ENCODE measurements at places on chromosomes 12 and 14. TPM values are rescaled to one million over a fixed set of nuclear protein-coding genes. Genes with fewer than 3 reads are reported as not detected.

Gene KRT3
- total RNA-seq = not detected

Gene KRT83
- total RNA-seq = not detected

Gene C12orf54
- total RNA-seq = not detected

Gene ZDHHC22
- total RNA-seq = not detected

Gene MYH6
- total RNA-seq = not detected

Gene SETD1B
- 4.8 TPM for total RNA-seq

Gene DNAJC22
- total RNA-seq = 2.1 TPM

Gene RNASE4
- total RNA-seq = 59.6 TPM

Gene PTHLH
- total RNA-seq = 1.6 TPM

Gene AICDA
- total RNA-seq = not detected

Gene FAIM2
- total RNA-seq = 3.7 TPM

Gene SRRM4
- not detected for total RNA-seq
